ENCODE measurements at places on chromosomes 6 and 20.

- no peak for DNase-seq
These were observed 2.1 kb upstream of the GATA5 start for GRCh38 chr20:62477669-62478455.

DNA sequence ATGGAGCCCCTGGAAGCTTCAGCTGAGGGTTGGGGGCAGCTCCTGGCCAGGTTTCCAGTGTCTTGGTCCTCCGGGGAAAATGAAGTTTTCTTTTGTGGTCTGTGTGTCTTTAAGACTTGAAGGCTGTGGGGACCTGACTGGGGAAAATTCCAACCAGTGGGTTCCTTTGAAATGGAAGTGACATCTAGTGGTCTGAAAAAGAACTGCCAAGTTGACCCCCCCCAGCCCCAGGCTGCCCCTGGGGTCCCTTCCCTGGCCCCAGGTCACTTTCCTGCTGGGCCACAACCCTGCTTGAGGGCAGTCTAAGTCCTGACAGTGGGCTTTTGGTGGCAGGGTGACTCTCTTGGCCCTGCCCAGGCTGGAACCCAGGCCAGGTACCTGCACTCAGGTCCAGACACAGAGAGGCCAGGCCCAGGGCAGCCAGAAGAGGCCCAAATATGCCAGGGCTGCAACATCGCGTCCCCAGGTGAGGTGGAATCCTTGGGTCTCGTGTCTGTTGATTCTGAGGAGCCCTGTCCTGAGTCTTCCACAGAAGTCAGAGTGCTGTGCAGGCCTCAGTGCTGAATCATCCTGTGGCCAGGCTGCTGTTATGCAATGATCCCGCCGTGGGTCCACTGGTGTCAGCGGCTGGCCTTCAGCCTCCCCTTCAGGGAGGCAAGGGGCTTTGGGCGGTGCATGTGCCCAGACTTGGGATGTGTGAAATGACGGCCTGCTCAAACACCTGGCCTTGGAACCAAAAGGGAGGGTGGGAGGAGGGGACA is 68.4 kb downstream of the VEGFA start:
- DNase-seq, result no peak

DNA sequence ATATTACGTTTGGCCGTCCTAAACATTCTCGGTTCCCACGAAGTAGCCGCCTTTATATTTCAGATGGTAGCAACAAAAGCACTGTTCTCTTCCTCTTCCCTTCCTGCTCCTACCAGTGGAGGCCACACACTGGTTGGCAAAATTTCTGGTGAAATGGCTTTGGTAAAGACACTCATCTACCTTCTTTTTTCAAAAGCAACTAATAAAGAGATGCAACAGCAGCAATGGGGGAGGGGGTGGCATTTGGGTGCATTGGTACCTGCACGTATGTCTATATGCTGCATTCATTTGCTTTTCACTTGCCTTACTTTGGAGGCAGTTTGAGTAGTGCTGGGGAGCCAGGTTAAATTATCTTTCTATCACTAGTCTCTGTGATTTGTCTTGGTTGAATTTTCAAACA is 6.0 kb downstream of the POU3F2 start:
- no peak for DNase-seq

DNA sequence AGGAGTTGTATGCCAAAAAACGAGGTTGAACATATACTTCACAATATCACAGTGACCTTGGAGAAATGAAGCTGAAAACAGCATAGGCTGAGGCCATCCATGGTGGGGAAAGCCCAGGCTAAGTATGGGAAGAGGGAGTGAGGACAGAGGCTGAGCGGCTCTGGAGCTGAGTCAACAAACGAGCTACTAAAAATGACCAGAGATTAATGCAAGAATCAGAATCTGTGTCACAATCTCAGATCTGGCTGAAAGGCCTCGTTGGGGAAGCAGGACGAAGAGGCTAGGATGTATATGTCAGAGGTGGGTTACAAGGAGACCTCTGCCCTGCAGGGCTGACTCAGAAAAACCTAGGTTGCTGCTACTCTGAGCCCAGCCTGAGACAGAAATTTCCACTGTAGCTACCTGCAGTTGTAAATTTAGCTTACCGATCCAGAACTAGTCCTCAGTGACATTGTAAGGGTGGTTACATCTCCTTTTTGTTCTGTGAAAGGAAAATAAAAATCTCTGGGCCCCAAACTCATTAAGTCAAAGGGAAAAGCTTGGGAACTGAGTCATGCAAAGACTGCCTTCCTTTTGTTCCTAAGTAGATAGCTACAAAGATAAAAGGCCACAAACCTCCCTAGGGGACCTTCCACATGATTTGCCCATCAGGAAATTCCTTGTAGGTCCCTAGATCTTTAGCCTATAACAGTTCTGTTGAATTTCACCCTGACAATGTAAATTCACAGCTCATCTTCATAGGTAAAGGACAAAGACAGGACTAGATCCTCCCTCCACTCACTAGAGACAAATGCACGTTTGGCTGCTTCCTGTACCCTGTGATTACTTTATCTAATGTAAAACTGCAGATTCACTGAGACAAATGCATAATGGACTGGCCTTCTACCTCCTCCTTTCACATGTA is 8.5 kb upstream of the TUBB2A start:
- DNase-seq, result no peak

GRCh38 chr6:27414996-27415395 is 26.4 kb downstream of the ZNF391 start:
- DNase-seq, result no peak

GRCh38 chr20:33677991-33678702 is 3.9 kb upstream of the NECAB3 start:
- DNase-seq, result no peak

DNA sequence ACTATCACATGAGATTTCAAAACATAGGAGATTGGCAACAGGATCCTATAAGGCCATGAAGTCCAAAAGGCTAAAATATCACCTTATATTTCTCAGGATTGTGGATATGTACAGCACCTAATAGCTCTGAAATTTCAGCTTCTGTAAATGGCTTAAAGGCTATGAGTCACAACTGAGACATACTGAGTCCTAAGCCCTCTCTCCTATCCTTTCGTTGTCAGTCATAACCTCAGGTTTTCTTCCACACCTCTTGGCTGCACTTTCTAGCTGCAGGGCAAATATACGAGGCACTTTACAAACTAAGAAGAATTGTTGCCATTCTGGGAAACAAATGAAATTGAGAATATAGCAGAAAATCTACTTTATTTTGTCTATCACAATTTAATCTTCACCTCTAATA is 969.9 kb upstream of the EPHA7 start:
- DNase-seq, result no peak

DNA sequence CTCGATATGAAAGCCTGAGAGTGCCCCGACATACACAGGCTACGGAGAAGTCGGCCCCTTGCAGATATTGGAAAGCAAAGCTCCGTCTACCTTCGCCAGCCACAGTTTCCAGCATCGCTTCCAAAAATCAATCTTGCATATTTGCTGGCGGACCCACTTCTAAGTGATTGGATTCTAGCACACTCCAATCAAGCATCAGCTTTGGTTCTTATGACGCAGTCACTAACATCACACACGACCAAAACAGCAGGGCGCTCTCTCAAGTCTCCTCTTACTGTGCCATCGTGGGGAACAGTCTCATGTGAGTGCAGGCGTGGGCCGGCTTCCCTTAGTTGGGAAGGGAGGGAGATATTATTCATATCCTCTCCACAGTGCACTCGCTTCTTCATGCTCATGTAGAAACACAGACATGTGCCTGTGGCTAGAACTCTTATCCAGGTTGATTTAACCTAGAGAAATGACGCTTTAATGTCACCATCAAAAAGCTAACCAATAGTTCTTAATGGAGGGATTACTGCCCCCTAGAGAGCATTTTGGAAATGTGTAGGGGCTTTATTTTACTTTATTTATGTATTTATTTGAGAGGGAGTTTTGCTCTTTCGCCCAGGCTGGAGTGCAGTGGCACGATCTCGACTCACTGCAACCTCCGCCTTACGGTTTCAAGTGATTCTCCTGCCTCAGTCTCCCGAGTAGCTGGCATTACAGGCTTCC is 229.8 kb downstream of the SOD2 start:
- DNase-seq, result no peak

GRCh38 chr6:135192256-135193174 is 11.4 kb downstream of the MYB start:
- DNase-seq, result no peak

GRCh38 chr20:46400828-46401477 is 5.5 kb downstream of the ELMO2 start:
- no peak for DNase-seq

DNA sequence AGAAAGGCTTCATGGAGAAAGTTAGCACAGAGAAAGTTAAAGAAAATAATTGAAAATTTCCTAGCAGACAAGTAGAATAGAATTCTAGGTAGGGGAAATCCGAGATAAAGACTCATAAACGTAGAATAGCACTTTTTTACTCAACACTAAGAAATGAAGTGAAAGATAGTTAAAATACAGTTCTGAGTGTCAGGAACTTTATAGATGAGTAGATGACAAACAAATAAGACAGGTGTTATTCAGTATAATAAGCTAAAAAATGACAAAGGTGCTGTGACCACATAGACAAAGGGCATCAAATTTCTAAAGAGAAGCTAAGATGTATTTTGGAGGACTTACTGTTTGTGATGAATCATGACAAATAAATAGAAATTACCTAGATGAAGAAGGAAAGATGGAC is 12.9 kb downstream of the FKBP1C start:
- DNase-seq, result no peak

DNA sequence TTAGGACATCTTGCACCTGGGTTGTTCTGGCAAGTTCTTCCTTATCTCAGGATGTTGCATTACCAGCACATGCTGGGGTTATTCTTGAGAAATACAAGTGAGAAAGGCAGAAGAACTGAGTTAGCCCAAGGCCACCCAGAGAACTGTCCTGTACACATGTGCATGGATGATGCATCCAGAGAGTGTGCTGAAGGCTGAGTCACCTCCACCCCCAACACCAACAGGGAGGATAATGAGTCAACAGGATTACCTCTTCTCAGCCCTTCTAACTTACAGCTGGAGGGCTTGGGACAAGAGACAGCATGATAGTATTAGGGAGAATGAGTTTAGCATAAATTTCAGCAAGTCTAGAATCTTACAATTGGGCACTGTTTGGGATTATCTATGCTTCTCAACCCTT is 8.5 kb downstream of the SCGN start:
- no peak for DNase-seq

- no peak for DNase-seq
These were observed 9.0 kb downstream of the UQCC2 start for GRCh38 chr6:33702345-33702977.

- no peak for DNase-seq
These were observed 9.2 kb downstream of the FOXS1 start for GRCh38 chr20:31835977-31836852.

DNA sequence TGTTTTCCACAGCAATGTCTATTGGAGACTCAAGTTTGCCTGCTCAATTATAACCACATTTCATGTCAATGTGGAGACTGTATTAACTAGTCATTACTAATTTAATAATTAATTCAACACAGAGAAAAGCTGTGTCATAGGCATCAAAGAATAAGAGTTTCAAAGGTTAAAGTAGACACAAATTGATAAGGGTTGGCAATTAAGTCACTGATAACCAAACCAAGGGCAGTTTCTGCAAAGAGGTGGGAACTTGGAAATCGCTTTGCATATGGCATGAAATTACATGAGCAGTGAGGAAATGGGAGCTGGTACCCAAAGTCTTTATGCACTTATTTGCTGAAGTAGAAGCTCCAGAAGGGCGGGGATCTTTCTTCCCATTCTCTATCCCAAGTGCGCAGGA is 34.2 kb downstream of the GCLC start:
- no peak for DNase-seq

DNA sequence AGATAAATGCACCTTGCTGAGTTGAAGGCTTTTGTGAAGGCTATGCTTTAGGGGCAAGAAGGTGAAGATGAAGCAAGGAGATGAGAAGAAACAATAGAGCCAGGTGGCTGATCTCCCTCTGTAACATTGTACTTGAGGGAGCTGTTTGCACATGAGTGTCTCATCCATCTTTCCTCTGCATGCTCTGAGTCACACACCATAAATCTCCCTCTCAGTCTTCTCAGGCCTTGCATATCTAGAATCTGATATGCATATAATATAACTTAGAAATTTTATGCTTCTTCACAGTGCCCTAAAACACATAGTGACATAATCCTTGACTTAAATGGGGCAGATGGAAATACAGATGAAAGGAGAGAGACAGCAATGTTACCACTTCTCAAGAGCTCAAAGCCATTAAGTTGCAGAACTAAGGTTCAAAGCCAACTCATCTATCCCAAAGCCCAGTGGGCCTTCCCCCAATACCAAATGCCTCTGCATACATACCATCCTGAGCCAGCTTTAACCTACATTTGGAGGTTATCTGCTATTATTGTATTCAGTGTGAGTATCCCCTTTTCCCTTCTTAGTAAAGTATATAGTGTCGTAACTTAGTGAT is 62.4 kb upstream of the STXBP5 start:
- no peak for DNase-seq

GRCh38 chr6:110655821-110656220 is 159.4 kb downstream of the CDK19 start:
- DNase-seq, result no peak

- DNase-seq, result no peak
These were observed 13.9 kb upstream of the RANBP9 start for GRCh38 chr6:13725570-13725969.

GRCh38 chr6:149950423-149950822 is 8.6 kb downstream of the ULBP2 start:
- no peak for DNase-seq

DNA sequence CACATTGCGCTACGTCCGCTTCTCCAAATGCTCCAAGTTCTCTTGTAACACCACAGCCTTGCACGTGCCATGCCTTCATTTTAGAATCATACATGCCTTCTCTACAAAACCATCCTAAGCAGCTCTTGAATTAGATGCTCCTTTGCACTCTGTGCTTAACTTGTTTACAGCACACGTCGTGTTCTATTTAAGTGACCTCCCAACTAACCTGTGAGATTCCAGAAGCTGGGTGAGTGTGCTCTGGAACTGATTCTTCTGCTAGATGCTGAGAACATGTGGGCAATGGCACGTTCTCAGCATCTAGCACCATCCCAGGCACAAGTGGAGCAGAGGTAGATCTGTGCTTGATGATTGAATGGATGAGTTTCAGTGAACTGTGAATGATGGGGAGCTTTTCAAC is 100.0 kb upstream of the NEDD9 start:
- no peak for DNase-seq

DNA sequence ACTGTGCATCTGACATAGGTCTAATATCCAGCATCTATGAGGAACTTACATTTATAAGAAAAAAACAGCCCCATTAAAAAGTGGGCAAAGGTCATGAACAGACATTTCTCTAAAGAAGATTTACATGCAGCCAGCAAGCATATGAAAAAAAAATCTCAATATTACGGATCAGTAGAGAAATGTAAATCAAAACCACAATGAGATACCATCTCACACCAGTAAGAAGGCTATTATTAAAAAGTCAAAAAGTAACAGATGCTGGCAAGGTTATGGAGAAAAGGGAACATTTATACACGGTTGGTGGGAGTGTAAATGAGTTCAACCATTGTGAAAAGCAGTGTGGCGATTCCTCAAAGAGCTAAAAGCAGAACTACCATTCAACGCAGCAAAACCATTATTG is 13.1 kb downstream of the METTL24 start:
- DNase-seq, result no peak

GRCh38 chr6:143150281-143150680 is 89.6 kb downstream of the AIG1 start:
- no peak for DNase-seq
